ENCODE measurements at places on chromosomes 12 and 14.

DNA sequence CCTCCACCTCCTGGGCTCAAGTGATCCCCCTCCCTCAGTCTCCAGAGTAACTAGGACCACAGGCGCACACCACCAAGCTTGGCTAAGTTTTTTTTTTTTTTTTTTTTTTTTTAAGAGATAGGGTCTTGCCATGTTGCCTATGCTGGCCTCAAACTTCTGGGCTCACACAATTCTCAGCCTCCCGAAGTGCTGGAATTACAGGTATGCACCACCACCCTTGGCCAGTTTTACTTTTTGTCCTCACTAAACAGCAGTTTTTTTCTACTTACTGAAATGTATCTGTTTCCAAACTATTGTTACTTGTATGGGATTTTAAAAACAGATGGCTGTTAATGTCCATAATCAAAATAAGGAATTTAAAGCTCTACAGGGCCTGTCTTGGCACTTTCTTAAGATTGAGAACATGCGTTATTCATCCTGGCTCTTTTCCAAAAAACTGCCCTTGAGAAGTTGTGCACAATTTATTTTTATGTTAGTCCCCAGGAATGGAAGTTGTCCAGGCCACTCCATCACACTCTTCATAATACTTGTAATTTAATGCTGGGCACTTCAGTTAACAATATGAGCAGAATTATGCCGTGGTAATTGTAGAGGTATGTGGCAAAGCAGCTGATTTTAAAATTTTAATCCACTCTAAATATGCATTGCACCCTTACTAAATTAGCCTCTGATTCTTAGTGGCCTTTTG, 51.9 kb upstream of the REP15 start:
- DNase-seq: no peak

DNA sequence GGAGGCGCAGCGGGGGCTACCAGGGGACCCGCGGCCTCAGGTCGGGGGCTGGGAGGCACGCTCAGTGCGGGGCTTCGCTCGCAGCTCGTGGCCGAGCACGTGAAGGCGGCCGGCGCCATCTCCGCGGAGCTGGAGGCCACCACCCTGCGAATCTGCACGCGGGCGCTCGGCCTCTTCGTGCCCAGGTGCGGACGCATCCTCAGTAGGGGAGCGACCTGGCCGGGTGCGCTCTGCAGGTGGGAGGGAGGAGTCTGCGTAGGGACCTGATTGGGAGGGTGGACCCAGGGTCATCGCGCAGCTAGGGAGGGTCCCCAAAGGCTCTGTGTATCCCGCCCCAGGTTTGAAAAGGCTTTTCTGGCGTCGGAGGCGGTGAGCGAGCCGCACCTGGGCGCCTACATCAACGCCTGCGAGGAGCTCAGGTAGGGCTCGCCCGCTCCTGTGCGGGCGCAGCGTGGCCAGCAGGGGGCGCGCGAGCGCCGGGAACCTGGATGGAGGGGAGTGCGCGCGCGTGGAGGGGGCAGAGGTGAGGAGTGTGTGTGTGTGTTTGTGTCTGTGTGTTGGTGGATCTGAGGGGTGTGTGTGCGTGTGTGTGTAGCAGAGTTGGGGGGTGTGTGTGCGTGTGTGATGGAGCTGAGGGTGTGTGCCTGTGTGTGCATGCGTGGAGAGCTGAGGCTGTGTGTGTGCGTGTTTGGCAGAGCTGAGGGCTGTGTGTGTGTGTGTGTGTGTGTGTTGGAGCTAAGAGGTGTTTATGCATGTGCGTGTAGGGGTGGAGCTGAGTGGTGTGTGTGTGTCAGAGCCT, 10.3 kb downstream of the EXOC3L4 start:
- DNase-seq: peak; percentile 82

GRCh38 chr14:70827752-70828151, 18.4 kb upstream of the MAP3K9 start:
- no peak for DNase-seq

GRCh38 chr12:113325916-113326315, 9.0 kb downstream of the SLC8B1 start:
- DNase-seq: no peak

DNA sequence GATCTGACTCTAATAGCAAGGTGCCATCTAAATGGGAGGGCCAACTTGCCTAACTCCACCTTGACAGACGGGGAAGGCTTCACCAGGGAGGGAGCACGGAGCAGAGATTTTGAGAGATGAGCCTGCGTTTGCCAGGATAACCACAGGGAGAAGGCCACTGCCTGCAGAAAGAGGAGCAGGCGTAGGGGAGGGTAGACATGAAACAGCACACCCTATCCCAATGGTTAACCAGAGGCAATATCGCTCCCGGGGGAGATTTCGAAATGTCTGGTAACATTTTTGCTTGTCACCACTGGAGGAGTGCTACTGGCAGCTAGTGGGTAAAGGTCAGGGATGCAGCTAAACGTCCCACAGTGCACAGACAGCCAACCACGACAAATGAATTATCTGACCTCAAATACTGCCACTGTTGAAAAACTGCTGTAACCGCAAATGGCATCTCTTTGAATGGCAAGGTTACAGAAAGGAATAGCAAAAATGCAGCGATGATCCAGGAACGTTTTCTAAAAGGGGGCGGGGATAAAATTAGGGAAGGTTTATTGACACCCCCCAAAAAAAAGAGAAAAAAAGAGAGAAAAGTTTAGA, 126.0 kb upstream of the ATF7IP start:
- no peak for DNase-seq

GRCh38 chr12:46342562-46343033, 30.0 kb downstream of the SLC38A2 start:
- DNase-seq: peak; percentile 9

DNA sequence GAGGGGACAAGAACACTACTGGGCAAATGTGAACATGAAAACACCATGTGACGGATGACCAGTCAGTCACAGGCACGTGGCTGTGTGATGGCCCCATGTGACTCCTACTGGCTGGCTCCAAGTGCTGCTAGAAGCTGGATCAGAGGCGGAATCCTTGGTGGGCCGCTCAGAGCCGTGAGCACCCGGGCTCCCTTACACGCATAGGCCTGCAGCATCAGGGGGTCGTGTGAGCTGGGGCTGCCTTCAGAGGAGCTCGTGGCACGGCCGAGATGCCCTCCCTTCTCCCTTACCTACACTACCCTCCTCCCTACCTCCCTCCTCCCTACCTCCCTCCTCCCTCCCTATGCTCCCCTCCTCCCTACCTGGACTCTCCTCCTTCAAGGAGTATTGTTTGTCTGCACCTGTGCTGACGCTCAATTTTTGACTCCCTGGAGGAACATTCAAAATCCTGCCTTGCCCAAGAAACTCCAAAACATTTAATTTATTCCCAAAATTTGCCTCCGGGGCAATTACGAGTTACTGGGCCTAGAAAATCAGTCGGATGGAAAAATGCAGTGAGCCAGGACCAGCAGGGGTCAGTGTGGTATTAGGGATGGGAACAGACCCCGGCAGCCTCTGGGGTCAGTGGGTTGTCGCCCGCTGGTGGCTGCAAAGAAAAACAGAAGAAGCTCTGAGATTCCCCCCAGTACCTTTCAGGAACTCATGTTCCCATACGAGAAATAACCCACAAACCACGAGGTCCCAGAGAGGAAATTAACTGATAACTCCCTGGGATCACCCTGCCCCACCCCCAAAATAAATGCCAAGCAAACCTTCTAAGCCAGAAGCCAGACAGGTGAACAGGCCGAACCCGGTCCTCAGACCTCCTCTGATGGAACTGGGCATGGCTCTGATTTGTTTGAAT, 61.3 kb downstream of the C14orf132 start:
- DNase-seq: peak; percentile 76

DNA sequence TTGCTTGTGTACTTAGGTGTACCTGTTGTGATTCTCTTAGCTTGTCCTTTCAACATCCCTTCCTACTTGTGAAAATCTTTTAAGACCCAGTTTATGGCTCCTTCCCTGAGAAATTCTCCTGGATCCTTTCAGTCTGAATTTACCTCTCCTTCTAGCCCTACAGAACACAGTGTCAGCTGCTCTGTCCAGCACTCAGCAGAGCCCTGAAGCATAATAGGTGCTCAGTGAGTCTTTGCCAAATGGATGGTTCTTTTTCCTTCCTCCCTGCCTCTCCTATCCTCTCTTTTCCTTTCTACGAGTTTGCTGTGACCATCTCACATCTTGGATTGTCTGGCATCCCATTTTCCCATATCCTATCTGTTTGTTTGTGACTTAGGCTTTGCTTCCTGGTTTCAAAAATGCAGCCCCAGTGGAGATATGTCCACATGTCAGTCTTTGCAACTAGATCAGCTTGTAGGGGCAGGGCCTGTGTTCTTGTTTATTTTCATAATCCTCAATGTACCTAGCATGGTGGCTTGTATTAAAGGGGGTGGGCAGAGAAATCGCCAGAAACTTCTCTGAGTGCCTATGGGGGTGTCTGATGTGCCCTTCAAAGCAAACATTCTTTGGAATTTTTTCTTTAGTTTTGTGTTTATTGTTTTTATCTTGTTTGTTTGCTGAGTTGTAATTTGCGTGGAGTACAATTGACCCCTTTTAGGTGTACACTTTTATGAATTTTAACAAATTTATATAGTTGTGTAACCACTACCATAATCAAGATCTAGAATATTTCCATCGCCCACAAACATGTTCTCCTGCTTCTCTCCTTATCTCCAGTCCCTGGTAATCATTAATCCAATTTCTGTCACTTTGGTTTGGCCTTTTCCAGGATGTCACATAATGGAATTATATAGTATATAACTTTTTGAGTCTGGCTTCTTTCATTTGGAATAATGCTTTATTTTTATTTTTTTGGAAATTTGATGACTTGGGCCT, 62.8 kb downstream of the SMOC1 start:
- no peak for DNase-seq

GRCh38 chr14:23567186-23568020, at the start of gene AP1G2:
Gene AP1G2, minus strand, starts transcription at chr14:23567791. Its CDS starts 477 bp downstream, at chr14:23567314.
- DNase-seq: peak; percentile 93

Data from NCI-H1105 (cell line).